ENCODE measurements at places on chromosomes 4 and X.
A peak's percentile ranks its signal among the peaks of the same experiment; 100 is the strongest.

GRCh38 chr4:12242354-12242753 lies 813.7 kb upstream of the HS3ST1 start:
- no peak for DNase-seq

- DNase-seq: no peak
Observed at GRCh38 chrX:57380026-57380796, 93.7 kb downstream of the FAAH2 start.

- no peak for DNase-seq
Observed at GRCh38 chr4:147909225-147909624, 177.3 kb downstream of the ARHGAP10 start.

- DNase-seq: no peak
Observed at GRCh38 chr4:138562544-138562991, 320.4 kb upstream of the SLC7A11 start.

DNA sequence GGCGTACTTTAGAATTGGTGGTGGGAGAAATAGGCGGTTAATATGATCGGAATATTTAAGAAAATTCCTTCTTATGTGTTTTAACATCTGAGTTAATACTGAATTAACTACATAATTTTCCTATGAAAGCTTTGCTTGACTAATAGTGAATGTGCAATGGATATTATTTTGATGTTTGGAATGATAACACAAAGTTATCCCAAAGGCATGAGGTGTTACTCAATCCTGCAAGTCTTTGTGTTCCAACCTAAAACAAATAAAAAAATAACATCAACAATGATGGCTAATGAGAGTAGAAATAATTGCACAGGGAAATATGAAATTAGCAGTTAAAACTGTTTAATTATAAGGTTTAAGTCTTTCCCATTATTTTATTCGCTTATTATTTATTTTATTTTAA lies 183.6 kb upstream of the ARSJ start:
- no peak for DNase-seq

- DNase-seq: no peak
Observed at GRCh38 chr4:118279328-118279727, 73.5 kb downstream of the PRSS12 start.

- DNase-seq: no peak
Observed at GRCh38 chr4:91846233-91846632, 457.5 kb upstream of the GRID2 start.

- DNase-seq: no peak
Observed at GRCh38 chrX:118329175-118329574, 16.7 kb upstream of the WDR44 start.

DNA sequence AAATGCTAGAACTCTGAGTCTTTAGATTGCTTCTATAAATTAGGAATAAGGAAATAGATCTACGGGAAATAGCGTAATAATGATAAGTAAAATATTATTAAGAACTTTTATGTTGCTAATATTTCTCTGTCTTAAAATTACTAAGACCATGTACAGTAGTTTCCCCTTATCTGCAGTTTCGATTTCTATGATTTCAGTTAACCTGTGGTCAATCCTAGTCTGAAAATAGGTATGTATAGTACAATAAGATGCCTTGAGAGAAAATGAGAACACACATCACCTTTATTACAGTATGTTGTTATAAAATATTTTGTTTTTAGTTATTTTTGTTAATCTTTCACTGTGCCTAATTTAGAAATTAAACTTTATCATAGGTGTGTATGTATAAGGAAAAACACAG lies 92.6 kb downstream of the CCSER1 start:
- no peak for DNase-seq

GRCh38 chr4:34183926-34184325 lies 2060.4 kb downstream of the ARAP2 start:
- DNase-seq: no peak

GRCh38 chr4:138870737-138871554 lies 144.6 kb upstream of the NOCT start:
- DNase-seq: peak; percentile 35

DNA sequence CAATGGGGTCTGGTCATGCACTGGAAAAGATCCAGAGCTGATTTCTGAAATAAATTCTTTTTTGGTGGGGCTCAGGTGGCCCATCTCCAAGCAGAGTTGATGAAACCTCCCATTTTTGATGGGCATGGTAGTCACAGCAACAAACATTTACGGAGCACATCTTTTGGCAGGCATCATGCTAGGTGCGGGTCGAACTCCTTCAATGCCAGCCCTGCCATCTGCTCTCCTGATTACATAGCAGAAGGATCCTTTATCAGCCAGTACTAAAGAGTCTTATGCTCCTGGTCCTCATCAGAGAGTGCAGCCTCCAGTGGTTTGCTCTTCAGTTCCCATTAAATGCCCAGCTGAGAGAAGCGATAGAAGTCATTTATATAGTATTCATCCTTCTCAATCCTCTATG lies 121.7 kb downstream of the GRXCR1 start:
- DNase-seq: no peak

GRCh38 chrX:44891642-44892041 lies 18.7 kb downstream of the KDM6A start:
- DNase-seq: no peak

DNA sequence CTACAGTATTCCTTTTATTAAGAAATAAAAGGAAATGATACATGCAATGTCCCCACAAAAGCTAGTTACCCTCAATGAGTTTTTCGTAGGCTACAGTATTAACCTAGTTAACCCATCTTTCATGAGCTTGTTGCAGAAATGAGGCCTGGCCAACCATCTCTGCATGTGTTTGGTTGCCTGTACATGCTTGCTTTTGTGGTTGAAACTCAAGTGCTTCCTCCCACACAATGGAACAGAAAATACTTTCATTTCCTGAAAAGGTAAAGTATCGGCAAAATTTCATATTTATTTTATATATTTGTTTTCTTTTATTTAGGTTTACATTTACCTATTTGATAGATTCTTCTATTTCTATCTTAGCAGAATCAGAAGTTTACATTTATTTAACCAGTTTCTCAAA lies 214.6 kb upstream of the FAM241A start:
- DNase-seq: no peak

DNA sequence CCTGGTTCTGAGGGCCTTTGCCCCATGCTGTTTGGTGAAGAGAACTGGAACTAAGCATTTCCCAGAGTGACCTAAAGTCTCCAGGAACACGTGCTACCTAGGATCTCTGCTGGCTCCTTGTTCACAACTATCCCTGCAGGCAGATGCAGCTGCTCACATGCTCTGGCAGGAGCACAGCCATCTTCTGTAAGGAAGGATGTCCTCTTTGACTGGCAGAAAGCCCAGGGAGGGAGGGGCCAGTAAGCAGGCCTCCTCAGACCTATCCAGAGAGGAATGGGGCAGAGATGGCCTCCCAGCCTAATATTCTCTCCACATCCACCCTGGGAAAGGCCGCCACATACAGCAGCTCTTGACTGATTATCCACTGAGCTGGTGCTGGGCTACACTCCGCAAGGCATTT lies 142.8 kb upstream of the EOLA2 start:
- no peak for DNase-seq

All from SHP77 treated with DMSO at 0.1 percent for 48 hours (cell line).